ENCODE measurements at places on chromosomes 5 and 9. TPM values are rescaled to one million over a fixed set of nuclear protein-coding genes. Genes with fewer than 3 reads are reported as not detected.

The LIX1 gene
- not detected for total RNA-seq

The MEIKIN gene
- total RNA-seq = not detected

The PCDHA6 gene
- not detected for total RNA-seq

The SAPCD2 gene
- 29.3 TPM for total RNA-seq

The TAF1L gene
- total RNA-seq = not detected

The HMHB1 gene
- not detected for total RNA-seq

The KIF27 gene
- total RNA-seq = 1.3 TPM

The EMB gene
- 5.8 TPM for total RNA-seq

The UAP1L1 gene
- 11.0 TPM for total RNA-seq

The NSUN2 gene
- 97.2 TPM for total RNA-seq

The PTTG1 gene
- total RNA-seq = 209 TPM

The DTWD2 gene
- 1.7 TPM for total RNA-seq

The PLCXD3 gene
- total RNA-seq = 0.48 TPM

The CDH6 gene
- total RNA-seq = 0.10 TPM

The PRELID2 gene
- 5.4 TPM for total RNA-seq

The CDKN2B gene
- total RNA-seq = not detected

The ASS1 gene
- total RNA-seq = 17.4 TPM

The ANKRD20A1 gene
- total RNA-seq = 0.75 TPM

The VDAC1 gene
- 371 TPM for total RNA-seq

The RNF180 gene
- 0.60 TPM for total RNA-seq

The BNIP1 gene
- total RNA-seq = 17.1 TPM

The ANKRD18A gene
- total RNA-seq = 12.4 TPM

The HTR1A gene
- total RNA-seq = not detected

The TBC1D2 gene
- 11.2 TPM for total RNA-seq

The ENHO gene
- 2.7 TPM for total RNA-seq

The RGP1 gene
- 16.8 TPM for total RNA-seq

The FAM151B gene
- total RNA-seq = 2.1 TPM

The CEP72 gene
- total RNA-seq = 8.9 TPM

The IFNB1 gene
- not detected for total RNA-seq

The KIF4B gene
- 0.04 TPM for total RNA-seq

The FABP6 gene
- total RNA-seq = 0.97 TPM

The CXCL14 gene
- 0.12 TPM for total RNA-seq

The SLC36A3 gene
- not detected for total RNA-seq

The CARTPT gene
- total RNA-seq = not detected

The SPATA31C1 gene
- not detected for total RNA-seq

The ZFP37 gene
- total RNA-seq = 1.3 TPM

The SLC36A2 gene
- not detected for total RNA-seq

The ADAMTS13 gene
- 0.49 TPM for total RNA-seq

The PELO gene
- 19.7 TPM for total RNA-seq

The NOXA1 gene
- 1.4 TPM for total RNA-seq

The LCNL1 gene
- not detected for total RNA-seq

The MORN5 gene
- total RNA-seq = not detected

The LCN10 gene
- not detected for total RNA-seq

The SLCO6A1 gene
- total RNA-seq = not detected

The RBM27 gene
- 12.8 TPM for total RNA-seq

The PCDHA7 gene
- 0.09 TPM for total RNA-seq

The ACTBL2 gene
- 0.05 TPM for total RNA-seq

The FOXD4L6 gene
- total RNA-seq = not detected

The FREM1 gene
- total RNA-seq = not detected

All from A549 treated with DMSO at 1 μM for 4 hours (cell line).